ENCODE measurements at places on chromosomes 5 and 9.
A peak's percentile ranks its signal among the peaks of the same experiment; 100 is the strongest.

DNA sequence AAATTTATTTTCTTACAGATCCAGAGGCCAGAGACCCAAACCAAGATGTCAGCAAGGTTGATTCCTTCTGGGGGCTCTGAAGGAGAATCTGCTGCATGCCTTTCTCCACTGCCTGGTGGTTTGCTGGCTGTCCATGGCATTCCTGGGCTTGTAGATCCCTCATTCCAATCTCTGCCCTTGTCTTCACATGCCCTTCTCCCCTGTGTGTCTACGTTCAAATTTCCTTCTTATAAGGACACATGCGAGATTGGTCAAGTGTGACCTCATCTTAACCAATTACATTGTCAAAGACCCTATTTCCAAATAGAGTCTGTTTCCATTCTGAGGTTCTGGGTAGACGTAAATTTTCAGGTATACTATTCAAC is 84.5 kb upstream of the RAI14 start:
- DNase-seq: no peak

DNA sequence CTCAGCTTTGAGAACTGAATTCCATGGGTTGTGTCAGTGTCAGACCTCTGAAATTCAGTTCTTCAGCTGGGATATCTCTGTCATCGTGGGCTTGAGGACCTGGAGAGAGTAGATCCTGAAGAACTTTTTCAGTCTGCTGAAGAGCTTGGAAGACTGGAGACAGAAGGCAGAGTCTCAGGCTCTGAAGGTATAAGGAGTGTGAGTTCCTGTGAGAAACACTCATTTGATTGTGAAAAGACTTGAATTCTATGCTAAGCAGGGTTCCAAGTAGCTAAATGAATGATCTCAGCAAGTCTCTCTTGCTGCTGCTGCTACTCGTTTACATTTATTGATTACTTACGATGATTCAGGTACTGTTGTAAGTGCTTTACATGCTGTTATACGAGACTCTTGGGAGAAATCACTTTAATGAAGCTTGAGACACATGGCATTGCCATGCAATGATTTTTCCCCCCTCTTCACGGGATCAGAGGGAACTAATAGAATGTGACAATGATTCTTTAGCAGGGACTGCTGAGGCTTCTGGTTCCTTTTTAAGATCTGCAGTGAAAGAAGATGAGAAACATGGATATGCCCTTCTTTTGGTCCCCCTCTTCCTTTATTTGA is 63.8 kb downstream of the PTTG1 start:
- DNase-seq: no peak

- DNase-seq: peak; percentile 11
Observed at GRCh38 chr5:126531543-126532120, 63.4 kb downstream of the ALDH7A1 start.

GRCh38 chr9:112887381-112887780 is 3.3 kb downstream of the SLC46A2 start:
- DNase-seq: no peak

DNA sequence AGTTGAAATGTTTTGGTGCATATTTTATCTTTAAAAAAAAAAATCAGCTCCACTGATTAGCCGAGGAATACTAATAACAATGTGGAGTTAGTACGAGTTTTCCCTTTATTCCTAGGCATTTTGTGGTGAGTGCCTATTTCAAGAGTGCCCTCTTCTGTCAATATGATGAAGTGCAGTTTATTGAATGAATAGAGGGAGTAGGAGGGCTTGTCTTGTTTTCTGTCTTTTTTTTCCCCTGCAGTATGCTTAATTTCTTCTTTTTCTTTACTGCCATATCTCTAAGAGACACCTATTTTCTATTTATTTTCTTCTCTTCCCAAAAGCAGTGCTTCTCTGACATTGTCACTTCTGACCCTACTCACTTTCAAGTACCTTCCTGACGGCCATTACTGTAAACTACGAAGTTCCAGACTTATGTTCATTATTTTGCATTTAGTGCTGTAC is 169.6 kb upstream of the PITX1 start:
- no peak for DNase-seq

GRCh38 chr5:132456296-132456986 is 34.1 kb downstream of the IRF1 start:
- no peak for DNase-seq

DNA sequence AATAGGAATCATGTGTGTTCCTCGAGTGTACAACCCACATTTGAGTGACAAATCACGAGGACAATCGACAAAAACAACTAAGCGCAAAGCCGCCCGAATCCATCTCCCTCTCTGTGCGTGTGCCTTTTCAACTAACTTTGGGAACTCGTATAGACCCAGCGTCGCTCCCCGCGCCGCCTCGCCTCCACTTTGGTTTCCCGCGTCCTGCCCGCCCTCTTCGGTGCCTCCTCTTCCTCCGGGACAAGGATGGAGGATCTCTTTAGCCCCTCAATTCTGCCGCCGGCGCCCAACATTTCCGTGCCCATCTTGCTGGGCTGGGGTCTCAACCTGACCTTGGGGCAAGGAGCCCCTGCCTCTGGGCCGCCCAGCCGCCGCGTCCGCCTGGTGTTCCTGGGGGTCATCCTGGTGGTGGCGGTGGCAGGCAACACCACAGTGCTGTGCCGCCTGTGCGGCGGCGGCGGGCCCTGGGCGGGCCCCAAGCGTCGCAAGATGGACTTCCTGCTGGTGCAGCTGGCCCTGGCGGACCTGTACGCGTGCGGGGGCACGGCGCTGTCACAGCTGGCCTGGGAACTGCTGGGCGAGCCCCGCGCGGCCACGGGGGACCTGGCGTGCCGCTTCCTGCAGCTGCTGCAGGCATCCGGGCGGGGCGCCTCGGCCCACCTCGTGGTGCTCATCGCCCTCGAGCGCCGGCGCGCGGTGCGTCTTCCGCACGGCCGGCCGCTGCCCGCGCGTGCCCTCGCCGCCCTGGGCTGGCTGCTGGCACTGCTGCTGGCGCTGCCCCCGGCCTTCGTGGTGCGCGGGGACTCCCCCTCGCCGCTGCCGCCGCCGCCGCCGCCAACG is at the start of gene GPR150:
Gene GPR150 (plus strand): TSS at position 58 of the 840 bp plus-strand sequence. CDS start 189 bp downstream, at position 247.
- peak; percentile 19 for DNase-seq

- no peak for DNase-seq
Observed at GRCh38 chr9:80491086-80491696, 919.4 kb downstream of the TLE4 start.

- no peak for DNase-seq
Observed at GRCh38 chr9:35932735-35933134, 23.4 kb downstream of the SPAAR start.

Data from NCI-H1105 (cell line).